ENCODE measurements at places on chromosomes 6 and 20.

DNA sequence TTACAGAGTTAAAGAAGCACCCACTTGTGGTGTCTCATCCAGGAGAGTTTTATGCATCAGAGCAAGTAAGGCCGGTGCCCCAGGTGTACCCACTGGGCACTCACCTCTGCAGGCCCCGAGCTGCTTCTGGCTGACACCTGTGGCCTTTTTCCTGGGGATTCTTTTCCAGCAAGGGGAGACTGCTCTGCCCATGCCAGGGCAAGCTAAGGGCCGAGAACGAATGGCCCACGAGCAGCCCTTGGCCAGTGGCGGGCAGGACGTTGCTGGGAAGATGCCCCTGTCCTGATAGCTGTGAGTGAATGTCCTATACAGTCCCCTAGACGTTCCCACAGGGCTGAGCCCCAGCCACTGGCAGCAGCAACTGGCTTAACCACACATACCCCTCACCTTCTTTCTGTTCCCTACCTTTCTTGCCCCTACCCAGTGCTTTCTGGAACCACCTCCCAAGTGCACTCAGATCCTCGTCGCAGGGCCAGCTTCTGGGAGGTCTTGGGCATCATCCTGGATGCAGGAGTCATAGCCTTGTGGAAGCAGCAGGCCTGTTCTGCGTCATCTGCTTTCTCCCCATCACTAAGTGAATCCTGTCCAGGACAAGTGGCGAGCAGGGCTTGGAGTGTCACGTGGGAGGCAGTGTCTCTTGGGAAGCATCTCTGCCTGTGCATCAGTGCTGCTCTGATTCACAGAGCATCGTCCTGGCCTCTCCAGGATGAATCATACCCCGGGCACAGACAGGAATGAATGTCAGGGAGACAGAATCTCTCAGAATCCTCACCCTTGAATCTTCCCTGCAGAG is 32.5 kb downstream of the SYNDIG1 start:
- DNase-seq = no peak

- DNase-seq = no peak
These were observed 71.4 kb downstream of the ALDH5A1 start for GRCh38 chr6:24566020-24566767.

DNA sequence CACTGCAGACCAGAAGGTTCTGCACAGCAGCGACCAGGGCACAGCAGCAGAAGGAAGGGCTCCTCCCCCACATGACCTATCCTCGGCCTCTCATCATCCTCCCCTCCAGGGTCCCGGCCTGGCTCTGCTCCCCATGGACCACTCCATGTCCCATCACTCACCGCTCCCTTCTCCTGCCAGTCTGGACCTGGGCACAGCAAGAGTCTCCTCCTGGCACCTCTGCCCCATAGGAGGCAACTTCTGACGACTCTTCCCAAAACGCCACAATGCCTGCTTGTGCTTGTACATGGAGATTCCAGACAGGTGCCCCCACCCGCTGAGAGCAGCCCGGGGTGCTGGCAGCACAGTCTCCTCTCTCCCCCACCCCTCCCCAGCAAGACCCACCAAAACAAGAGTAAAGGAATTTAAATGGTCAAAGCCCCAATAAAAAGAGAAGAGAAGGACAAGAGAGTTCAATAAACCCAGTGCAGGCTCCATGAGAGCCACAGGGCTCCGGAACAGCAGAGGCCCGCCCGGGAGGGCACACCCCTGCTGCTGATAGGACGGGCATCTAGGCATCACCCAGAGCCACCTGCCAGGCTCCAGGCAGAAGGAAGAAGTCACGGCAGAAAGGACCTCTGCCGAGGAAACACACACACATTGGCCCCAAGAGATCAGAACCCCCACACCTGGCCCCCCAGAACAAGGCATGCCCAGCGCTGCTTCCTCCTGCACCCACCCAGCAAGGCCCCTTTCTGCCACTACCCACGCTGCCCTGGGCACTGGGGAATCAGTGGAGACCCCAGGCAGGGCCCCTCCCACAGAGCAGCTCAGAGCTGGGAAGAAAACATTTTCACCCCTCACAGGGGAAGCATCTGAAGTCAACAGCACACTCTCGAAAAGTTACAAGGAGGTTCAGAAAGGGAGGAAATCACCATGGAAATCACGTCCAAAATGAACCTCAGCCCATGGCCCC is 15.2 kb downstream of the TAF4 start:
- peak; percentile 42 for DNase-seq

DNA sequence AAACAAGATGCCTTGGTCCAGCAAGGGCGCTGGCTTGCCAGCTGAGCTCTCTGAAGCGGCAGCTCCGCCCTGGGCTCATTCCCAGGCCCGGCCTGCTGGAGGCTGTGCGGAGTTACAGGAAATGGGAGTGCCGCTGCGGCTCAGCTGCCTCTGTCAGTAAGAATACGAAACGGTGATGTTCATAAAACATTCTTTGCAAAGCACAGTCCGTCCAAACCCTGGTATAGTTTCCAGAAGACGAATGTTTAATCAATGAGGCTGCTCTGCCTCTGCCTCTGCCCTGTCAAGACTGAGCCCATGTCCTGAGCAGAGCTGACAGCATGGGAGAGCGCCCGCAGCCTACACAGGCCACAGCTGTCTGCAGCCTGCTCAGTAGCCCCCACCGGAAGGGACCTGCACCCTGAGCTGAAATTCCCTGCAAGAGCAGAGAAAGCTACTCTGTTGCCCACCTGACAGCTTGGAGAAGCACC is 153.3 kb upstream of the SNX9 start:
- peak; percentile 80 for DNase-seq

GRCh38 chr6:32953775-32954174 is 878 bp upstream of the HLA-DMA start:
- DNase-seq = no peak

DNA sequence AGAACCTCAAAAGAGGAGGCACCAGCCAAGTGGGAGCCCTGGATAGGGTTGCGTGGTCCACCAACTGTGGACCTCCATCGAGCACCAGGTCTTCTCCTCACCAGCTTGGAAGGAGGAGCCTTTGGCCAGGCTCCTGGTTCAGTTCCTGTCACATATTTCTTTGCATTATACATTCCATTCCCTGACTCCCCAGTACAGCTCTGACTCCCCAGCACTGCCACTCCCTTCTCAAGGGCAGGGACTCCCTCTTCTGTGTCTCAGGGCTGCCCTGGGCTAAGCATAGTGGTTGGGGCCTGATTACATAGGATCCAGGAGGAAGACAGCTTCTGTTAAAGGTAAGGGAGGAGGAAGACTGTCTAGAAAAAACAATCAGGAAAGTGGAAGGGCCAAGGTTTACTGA is 91.1 kb downstream of the MRPL14 start:
- peak; percentile 38 for DNase-seq
